ENCODE measurements at places on chromosomes 3 and 15.

DNA sequence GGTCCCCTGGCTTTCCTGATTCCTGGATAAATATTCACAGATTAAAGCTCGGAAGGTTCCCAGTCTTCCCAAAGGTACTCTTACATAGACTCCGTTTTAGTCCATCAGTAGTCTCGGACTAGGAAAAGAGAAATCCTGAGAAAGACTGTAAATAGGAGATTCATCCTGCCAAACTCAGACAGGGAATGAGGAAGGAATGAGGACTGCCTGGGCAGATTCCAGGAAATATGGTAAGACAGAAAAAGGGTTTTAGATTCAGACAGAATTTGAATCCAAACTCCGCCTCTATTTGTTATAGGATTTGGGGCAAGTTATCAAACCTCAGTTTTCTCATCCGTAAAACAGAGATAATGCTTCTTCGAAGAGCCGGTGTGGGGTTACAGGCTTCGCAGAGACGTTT lies 77.8 kb upstream of the VGLL4 start:
- DNase-seq: no peak

- no peak for DNase-seq
These were observed 966.0 kb upstream of the SEMA6D start for GRCh38 chr15:46751303-46751702.

DNA sequence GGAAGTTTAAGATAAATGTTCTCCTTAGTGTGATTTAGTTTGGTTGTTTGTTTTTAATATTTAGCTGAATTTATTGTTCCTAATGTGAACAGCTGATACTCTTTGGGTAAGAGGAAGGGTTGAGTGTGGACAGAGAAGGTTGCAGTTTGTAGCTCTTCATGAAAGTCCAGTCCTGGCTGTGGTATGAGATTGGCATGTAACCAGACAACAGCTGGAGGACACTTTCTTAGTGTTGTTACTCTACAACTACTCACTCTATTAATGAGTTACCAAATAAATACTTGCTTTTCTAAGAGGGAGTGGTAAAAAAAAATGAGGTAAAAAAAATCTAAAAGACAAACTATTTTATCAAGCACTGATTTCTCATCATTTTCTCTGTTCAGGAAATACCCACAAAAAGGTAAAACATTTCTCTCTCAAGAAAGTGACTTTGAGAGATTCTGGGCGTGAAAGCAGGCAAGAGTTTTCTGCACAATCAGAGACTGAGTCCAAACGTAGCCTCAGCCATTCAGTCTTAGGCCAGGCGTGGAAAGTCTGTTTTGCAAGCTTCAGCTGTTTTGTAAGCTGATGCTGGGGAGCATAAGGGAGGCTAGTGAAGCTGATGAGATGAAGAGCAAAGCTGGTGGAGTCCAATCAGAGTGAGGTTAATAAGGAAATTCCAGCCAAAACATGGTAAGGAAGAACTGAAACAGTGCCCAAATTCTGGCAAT lies 138.5 kb upstream of the ARPP21 start:
- DNase-seq: no peak

GRCh38 chr3:168127466-168127865 lies 31.7 kb upstream of the GOLIM4 start:
- no peak for DNase-seq

DNA sequence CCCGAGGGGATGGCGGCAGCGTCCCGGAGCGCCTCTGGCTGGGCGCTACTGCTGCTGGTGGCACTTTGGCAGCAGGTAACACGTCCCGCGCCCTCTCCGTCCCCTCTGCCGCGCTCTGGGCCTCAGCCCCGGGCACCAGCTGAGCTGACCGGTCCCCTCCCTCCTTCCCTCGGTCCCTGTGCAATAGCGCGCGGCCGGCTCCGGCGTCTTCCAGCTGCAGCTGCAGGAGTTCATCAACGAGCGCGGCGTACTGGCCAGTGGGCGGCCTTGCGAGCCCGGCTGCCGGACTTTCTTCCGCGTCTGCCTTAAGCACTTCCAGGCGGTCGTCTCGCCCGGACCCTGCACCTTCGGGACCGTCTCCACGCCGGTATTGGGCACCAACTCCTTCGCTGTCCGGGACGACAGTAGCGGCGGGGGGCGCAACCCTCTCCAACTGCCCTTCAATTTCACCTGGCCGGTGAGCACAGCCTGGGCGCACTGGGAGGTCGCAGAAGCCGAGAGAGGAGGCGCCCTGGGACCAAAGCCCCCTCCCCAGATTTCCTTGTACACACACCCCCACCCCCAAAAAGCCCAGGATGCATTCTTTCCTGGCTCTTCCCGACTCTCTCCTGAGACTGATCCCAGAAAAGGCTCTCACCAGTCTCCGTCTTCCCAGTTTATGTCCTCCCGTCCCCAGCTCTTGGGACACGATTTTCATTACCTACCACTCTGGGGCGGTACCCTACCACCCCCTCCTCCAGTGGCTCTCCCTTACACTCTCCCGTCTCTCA lies 705 bp downstream of the DLL4 start:
- no peak for DNase-seq

- DNase-seq: no peak
These were observed at the start of gene RHCG for GRCh38 chr15:89496155-89497098. Gene RHCG, minus strand, starts transcription at chr15:89496583. Its CDS starts 39 bp downstream, at chr15:89496544.

DNA sequence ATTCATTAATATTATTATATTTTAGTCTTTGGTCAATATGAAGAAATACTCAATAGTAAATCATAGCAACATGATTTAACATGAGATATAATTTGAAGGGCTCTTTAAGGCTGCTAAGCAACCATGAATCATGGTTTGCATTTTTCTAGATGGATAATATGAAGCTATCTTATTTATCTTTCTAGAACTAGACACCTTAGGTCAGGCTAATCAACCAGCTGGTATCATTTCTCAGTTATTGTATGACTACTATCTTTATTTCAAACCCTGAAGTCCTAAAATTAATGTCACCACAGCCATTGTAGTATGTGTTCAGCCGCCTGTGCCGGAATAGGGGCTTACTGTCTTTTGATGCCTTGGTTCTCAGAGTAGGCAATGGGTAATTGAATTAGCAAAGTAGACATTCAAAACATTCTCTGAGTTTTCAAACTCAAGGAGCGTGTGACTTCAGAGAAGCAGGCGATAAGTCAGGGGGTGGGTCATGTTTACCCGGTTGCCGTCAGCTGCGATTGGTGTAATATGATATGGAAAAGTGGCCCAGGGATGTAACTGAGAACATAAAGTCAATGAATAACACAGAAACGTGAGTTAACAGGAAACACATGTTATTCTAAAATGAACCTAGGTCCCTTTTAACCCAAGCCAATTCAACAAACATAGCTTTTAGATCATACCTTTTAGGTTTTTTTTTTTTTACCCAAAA lies 93.4 kb upstream of the CTDSPL start:
- DNase-seq: no peak

DNA sequence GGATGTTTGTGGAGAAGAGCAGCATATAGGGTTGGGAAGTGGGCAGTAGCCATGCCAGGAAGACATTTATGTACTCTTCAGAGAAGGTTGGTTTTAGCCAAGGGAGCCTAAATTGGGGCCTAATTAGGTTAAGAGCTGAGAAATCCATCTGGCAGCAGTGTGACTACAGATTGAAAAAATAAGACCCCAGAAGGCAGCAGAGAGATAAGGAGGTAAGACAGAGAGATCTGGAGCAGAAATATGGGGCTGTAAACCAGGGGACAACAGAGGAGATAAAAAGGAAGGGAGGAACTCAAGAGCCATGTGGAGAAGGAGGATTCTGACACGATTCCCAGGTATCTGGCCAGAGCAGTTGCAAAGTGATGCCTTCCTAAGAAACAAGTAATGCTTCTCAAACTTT lies 23.3 kb downstream of the LYSMD2 start:
- DNase-seq: no peak

DNA sequence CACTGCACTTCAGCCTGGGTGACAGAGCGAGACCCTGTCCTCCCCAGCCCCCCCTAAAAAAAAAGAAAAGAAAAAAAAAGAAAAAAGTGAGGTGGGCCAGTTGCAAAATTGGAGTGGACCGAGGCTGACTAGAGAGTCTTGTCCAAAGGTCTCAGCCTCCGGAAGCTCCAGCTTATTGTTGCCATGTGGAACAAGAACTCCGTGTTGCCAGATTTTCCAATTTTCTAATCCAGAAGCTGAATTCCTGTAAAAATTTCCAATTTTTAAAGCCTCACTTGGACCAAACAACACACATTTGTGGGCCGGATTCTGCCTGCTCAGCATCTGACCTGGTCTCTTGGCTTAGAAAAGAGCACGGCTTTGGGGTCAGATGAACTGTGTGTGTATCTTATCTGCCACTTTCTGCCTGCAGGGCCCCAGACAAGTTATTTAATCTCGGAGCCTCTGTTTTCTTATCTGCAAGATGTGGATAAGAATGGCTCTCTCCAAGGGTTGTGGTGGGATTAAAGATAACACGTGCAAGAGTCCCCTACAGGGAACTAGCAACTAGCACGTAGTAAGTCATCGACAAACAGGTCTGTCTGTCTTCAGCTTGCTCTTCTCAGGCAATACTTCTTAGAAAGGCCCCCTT lies 73.7 kb upstream of the TLE3 start:
- DNase-seq: no peak

DNA sequence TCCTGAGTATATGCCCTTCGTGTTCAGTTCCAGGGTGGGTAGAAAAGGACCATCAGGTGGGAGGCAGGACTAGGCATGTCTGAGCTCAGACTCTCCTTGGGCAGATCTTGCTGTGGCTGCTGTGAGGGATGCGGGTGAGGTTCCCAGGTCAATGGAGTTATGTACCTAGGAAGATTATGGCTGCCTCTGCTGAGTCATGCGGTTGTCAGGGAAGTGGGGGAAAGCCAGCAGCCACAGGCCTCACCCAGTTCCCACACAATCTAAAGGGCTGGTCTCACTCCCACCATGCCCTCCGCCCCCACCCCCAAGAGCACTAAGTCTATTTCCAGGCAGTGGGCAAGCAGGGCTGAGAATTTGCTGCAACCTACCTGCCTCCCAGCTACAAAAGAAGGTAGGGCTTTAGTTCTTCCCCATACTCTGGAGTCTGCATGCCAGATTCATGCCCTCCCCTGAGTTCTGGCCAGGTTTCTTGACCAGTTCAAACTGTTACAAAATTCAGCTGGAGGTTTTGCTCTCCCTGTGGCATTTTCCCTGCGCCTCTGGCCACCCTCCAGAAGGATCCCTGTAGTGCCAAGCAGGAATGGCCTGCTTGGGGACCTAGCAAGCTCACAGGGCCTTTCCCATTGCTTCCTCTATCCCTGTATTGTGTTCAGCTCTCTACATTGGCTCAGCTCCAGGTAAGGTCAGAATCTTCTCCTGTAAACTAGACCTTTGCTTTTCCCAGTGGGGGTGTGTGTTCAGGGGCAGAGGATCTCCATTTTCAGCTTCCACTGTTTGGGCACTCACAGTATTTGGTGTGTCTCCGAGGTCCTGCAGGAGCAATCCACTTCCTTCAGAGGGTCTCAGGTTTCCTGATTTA lies 12.7 kb upstream of the TMCO5A start:
- DNase-seq: no peak

- no peak for DNase-seq
These were observed 84.2 kb upstream of the LRTM1 start for GRCh38 chr3:55012091-55012490.

DNA sequence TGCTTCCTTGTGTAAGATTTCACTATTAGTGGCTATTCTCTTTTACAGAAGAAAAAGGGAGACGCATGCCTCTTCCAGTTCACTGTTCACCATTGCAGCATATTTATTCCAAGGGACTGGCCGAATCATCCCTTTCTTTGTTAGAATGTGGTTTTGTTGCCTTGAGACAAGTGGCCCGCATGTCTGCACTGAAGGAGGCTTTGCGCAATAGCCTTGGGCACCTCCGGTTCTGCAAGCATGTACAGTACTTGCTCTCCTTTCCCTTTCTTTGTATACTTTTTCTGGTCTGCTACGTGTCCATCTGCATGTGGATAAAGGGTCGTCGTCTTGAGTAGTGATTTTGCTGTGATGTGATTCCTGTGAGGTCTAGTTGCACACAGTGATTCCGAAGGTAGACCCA lies 43.0 kb downstream of the FLNB start:
- no peak for DNase-seq

DNA sequence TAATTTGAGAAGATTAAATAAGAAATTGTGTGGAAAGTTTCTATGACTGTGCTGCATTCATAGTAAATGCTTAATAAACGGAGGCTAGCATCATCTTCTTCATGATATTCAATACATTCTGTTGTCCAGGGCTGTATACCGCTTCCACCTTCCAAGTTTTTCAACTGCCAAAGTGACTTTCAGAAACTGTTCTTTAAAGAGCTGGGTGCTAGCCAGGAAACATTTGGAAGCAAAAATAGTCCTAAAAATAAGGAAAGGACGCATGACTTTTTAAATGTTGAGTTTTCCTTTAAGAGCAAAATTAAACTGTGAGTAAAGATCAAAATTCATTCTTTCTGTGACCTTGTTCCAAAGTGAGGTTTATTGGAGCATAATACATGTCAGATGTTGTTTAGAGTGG lies 9.4 kb upstream of the ERC2 start:
- no peak for DNase-seq

DNA sequence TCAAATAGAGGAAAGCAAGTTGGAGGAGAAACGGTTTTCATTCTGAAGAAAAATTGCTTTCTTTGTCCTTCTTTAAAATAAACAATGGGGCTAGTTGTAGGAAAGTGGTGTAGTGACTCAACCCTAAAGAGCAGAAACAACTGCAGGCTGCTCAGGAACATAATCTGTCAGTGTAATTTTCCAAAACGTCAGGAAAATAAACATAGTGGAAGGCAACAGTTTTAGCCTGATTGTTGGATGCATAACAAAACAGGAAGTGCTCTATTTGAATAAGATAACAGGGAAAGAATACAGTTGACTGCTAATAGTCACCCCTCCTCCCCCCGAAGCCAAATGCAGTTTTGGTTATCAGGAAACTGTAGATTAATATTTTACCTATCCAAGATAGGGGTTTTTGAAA lies 167.6 kb downstream of the ECT2 start:
- no peak for DNase-seq

DNA sequence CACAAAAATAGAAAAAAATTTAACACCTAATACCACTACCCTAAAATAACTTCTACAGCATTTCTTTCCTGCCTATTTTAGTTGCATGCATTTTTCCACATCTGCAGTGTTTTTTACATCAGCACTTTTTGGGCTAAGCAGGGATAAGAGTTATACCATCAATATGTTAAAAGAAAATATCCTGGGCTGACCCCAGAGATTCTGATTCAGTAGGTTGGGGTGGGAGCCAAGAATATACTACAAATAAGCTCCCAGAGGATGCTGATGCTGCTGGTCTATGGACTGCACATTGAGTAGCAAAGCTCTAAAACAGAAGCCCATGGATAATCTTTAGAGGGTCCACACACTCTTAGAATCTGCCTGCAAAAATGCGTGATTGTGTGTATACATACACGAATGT lies 14.8 kb downstream of the FYCO1 start:
- no peak for DNase-seq
